Cortex of kidney (tissue), 1 donor: ENCODE measurements at places on chromosomes 3 and 15.

DNA sequence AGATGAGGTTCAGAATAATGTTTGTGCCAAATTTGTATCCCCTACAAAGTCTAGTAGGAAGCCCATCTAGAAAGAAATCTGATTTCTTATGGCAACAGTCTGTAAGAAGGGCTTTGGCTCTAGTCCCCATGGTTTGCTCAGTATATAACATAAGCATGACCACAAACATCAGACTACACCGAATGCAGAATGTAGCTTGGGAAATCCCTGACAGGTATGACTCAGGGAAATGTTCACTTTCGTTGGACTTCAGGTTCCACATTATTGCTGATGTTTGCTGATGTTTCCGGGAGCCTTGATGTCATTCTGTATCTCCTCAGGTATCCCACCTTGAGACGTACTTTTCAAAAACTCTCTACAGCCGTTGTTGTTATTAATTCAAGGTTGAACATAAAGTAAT is 304.4 kb upstream of the TGFBR2 start:
- DNase-seq = no peak

- DNase-seq = no peak
Measured at GRCh38 chr3:117130222-117130621, 420.6 kb downstream of the TUSC7 start.

- no peak for DNase-seq
Measured at GRCh38 chr3:124256156-124256555, 264.2 kb upstream of the ROPN1 start.

- no peak for DNase-seq
Measured at GRCh38 chr3:123668906-123669305, 84.1 kb upstream of the HACD2 start.

DNA sequence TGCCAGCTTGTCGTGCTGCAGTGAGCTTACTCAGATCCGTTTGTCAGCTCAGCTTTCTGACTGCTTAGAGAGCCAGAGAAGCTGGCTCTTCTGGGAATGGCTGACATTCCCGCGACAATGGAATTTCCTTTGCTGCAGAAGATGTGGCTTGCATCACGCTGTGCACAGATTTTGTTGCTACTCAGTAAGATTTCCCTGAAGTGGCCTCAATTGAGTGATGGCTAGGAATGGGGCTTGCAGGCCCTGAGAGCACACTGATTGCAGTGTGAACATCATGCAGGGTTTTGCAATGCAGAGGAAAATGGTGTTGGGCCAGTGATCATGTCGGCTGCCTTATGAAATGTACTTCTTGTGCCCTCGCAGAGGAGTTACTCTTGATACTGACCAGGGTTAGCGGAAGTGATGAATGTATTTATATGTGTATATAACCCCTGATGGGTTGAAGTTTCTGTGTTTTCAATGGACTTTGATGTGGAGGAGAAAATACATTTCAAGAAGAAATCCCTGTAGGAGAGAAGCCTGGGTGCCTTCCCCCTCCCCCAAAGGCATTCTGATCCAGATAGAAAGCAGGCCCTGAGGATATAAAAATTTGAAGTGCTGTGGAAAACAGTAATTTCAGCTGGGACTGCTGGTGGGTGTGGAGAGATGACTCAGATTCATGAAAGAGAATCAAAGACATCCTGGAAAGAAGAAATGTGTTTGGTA is 102.5 kb upstream of the PDZRN3 start:
- no peak for DNase-seq

GRCh38 chr3:150747886-150748683 is 14.9 kb downstream of the SIAH2 start:
- DNase-seq = no peak

DNA sequence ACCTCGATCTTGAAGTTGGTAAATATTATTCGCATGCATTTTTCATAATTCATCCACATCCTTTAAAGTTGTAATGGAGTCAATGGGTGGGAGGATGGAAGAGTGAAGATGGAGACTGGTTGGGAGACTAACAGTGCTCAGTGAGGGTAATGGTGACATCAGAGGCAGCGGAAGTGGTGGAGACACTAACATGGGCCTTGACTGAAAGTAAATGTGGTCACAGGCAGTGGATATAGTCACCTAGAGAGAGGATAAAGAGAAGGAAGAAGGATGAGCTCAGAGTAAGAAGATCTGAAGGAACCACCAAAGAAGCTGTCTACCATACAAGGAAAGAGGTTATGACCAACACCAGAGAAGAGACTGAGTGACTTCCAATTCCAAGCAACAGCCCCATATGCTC is 281.6 kb upstream of the STT3B start:
- no peak for DNase-seq

DNA sequence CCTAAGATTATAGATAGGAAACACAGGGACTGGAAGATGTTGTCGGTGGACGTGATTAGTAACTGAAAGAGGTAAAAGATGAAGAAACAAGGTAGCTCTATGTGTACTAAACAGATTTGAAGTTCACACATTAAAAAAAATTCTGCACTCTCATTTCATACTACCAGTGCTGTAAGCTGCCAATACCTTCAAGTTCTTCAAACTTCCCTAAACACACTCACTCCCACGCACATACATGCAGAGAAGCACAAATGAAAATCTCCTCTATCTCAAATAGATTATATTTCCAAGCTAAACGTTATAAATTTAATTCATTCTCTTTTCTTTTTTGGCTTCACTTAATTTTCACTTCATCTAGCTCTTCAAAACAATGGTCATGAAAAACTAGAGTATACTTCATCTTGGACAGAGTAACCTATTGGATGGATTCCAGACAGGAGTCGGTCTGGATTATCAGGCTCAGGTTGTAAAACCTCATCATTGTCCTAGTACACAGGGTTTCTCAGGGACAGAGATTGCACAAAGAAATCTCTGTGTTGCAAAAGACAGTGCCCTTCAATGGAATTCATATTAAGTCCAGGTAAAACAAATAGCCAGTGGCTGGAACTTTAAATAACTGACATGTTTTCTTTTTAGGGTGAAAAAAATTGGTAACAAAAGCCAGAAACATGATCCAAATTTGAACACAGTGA is 408.1 kb upstream of the ZNF385D start:
- no peak for DNase-seq

DNA sequence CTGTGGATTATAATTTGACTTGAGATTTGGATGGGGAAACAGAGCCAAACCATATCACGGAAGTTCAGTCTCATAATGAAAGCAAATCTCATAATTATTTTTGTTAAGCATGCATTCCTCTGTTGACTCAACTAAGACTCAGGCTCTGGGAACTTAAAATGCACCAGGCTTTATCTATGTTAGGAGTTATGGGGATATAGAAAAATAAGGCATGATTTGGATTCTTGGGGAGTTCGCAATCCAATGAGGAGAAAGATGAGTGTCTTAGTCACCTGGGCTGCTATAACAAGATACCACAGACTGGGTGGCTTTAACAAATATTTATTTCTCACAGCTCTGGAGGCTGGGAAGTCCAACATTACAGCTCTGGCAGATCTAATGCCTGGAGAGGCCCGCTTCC is 89.4 kb upstream of the TJP1 start:
- no peak for DNase-seq

- no peak for DNase-seq
Measured at GRCh38 chr3:14305324-14305723, 97.1 kb upstream of the SLC6A6 start.

DNA sequence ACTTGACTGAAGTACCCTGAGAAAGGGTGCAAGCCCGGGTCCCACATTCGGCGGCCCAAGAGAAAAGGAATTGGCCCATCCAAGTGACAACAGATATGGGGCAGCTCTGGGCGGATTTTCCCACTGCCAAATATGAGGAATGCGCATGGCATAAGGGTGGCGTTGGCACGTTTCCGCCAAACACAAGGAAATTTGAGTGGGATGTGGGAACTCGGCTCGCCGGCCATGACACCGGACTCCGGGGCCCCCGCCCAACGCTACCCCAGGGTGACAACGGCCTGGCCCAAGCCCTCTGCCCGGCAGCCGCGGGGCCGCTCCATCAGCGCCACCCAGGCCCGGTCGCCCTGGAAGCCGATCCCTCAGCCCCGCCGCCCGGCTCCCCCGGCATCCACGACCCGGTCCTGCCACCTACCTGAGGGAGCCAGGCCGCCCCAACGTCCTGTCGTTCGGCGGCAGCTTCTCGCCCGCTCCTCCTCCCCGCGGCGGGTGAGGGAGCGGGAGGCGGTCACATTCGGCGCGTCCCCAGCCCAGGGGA is 449 bp downstream of the RAF1 start:
- DNase-seq = no peak

DNA sequence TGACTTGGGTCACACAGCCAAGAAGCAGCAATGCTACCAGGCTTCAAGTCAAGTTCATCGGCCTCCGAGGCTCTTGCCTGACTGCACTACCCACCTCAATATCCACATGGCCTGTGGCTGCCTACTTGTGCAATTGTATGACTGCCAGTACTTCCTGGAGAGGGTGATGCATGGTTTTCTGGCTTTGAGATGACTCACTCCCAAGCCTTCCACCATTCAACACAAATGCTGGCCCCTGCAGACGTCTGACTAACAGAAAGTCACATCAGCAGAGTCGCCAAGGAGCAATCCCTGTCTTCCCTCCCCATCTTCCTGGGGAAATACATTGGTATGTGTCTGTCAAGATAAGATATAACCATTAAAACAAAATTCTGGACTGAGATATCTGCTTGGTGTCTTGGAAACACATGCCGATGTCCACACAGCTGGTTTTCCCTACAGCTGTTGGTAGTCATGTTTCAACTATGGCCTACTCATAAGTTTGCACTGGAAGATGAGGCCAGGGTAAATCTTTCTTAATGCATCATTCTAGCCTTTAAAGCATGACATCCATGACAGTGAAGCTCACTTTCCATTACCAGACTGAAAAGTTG is 79.6 kb upstream of the SPATA12 start:
- DNase-seq = no peak

- no peak for DNase-seq
Measured at GRCh38 chr15:66287461-66288057, 5.8 kb upstream of the DIS3L start.
